CD4-positive, alpha-beta T cell treated with Interleukin-17A for 1 hour (primary cell): ENCODE measurements at places on chromosomes 4 and X.

- DNase-seq: no peak
These were observed 6.9 kb downstream of the ANXA10 start for GRCh38 chr4:168099195-168099594.

DNA sequence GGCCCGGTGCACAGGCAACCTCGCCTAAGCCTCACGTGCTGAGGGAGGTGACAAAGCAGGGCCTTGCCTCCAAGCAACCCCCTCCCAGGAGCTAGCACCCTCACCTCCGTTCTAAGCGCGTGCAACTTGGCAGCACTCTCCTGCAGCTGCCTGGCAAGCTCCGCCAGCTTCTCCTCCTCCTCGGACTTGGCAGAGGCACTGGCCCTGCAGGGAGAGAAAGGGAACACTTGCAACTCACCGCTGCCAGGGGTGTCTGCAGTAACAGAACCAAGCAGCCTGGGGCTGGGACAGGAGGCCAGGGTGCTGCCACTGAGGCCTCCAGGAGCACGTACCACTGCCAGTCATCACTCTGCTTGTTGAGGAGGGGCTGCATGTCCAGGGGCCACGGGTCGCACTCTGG, 10.3 kb upstream of the TREX2 start:
- no peak for DNase-seq

- peak; percentile 14 for DNase-seq
These were observed 121.3 kb downstream of the EGF start for GRCh38 chr4:110034026-110034393.

DNA sequence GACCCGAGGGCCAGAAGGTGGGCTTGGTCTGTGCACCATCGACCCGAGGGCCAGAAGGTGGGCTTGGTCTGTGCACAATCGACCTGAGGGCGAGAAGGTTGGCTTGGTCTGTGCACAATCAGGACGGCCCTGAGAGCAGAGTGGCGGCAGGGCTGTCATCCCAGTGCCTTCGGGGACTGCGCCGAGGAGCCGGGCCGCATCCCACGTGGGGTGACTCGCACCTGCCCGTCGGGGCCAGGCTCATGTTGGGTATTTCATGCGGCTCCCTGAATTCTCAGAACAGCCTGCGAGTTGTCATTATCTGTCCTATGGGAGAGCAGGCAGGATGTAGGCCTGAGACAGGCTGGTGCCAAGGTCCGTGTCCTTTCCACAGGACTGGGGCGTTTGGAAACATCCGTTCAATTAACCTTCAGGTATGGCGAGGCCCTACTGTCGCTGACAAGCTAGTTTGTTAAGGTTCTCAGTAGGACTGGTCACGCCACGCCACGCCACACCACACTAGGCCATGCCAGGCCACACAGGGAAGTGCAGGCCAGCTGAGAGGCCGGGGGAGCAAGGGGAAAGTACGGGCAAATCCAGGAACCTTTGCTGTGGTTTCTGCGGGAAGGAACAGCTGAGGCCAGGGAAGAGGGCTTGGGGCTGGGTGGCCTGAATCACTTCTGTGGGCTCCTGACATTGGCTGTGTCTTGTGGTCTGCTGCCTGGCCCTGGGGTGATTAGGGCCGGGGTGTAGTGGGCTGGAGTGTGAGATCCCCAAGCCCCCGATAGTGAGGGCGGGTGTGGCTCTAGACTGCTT, 182.9 kb downstream of the AFAP1 start:
- DNase-seq: no peak

- peak; percentile 20 for DNase-seq
These were observed 34.6 kb upstream of the TBC1D9 start for GRCh38 chr4:140790765-140791164.

DNA sequence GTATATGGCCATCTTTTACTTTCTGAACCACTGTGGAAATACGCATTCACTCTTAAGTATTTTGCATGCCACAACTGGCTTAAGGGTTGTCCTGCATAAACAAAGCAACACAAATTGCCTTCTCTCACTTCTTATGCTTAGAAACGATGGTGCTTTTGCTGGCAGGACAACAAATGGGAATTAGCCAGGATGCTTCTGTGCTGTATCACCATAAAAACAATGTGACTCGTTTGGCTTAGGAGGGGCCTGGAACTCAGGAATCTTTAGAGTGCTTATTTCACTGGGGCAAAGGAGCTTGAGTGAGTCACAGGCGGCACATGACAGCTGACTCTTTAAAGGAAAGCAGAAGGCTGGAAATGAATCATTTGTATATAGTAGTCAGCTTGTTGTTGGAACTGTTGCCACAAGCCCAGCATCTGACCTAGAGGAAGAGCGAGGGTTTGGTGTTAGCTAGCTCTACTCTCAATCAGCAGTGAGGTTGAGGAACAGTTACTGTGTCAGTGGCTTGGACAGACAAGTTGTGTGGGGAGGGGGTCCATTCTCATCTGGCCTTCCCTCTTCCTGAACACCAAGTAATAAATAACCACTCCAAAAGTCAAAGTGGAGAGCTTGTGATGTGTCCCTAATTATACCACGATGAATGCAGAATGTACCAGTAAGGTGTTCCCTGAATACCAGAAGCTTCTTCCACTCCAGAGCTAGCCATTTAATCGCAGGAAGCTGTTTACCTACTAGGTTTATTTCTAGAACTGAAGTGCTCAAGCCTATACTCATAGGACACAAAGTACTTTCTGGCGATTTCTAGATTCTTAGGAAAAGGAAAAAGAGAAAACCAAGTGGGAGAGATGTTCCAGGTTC, 293.1 kb downstream of the CAMK2D start:
- no peak for DNase-seq

DNA sequence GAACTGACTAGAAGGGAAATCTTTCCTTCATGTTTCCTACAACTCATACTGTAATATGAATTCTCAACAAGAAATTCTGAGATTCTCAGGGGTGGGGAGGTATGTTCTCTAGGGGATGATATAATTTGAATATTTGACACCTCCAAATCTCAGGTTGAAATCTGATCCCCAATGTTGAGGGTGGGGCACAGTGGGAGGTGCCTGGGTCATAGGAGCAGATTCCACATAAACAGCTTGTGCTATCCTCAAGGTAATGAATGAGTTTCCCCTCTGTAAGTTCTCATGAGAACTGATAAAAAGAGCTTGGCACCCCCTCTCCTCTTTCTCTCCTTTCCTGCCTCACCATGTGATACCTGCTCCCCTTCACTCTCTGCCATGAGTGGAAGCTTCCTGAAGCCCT, 21.5 kb downstream of the FBXW7 start:
- DNase-seq: no peak

GRCh38 chrX:111041018-111041462, 55.0 kb upstream of the PAK3 start:
- peak; percentile 53 for DNase-seq

- peak; percentile 54 for DNase-seq
These were observed 7.0 kb downstream of the AMMECR1 start for GRCh38 chrX:110310896-110311295.

- DNase-seq: no peak
These were observed 314.5 kb upstream of the RASGEF1B start for GRCh38 chr4:81786063-81786763.

GRCh38 chrX:142068365-142068764, 136.7 kb downstream of the MAGEC2 start:
- no peak for DNase-seq

- no peak for DNase-seq
These were observed 569 bp upstream of the FHL1 start for GRCh38 chrX:136146614-136147314.

DNA sequence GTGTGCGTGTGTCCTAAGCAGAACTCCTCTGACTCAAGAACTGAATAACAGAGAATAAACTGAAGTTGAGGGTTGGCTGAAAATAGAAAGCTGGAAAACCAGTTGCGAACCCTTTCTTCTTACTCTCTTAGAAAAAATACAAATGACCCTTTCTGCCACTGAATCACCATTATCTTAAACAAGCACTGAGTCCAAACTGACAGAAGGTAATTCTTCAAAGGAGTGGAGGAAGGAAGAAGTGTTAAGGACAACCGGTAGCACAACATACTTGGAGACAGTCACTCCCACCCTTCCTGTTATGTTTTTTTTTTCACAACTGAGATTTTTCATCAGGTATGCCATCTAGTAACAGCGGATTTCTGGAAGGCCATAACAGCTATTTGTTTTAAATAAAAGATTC, 38.1 kb downstream of the HELQ start:
- no peak for DNase-seq

DNA sequence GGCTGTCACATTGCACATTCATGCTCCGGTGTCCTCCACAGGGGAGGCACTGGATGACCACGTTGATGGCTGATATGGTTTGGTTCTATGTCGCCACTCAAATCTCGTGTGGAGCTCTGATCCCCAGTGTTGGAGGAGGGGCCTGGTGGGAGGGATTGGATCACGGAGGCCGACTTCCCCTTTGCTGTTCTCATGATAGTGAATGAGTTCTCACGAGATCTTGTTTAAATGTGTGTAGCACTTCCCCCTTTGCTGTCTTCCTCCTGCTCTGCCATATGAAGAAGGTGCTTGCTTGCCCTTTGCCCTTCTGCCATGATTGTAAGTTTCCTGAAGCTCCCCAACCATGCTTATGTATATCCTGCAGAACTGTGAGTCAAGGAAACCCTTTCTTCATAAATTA, 22.3 kb upstream of the NAT8L start:
- DNase-seq: no peak

GRCh38 chrX:32084757-32085156, 1012.9 kb upstream of the FTHL17 start:
- DNase-seq: no peak

DNA sequence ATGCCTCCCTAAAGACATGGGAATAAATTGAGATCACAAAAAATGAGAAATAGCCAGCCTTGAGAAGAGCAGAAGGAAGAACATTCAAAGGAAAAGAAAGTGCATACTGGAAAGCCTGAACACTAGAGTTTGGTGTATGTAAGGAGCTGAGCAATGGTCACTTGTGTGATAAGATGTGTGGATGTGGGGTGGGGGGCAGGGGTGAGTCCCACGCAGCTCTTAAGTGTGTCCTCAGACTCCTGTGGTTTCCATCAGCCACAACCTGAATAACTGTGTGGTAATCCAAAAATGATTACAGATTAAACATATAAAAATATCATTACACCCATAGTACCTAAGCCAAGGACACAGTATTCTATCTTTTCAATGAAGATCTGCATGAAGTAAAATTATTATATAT, 59.9 kb downstream of the ELOVL6 start:
- DNase-seq: no peak

DNA sequence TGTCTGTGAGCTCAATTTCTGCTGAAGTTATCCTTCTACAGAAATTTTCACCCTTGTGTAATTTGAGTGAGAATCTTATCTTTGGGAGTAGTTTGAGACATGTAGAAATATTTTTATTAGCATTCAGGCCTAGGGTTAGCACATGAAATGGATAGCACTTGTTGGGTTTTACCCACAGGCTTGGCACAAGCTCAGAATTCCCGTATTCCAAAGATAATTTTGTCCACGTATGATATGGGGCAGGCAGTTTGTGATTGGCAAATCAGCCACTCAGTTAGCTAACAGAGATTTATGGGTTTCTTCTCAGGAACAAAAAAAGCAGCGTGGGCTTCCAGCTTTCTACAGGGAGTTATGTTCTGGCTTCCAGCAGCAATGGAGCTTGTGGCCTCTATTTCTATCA, 117.9 kb upstream of the DCAF8L1 start:
- no peak for DNase-seq

GRCh38 chr4:2982012-2982411, 18.6 kb downstream of the GRK4 start:
- no peak for DNase-seq

- no peak for DNase-seq
These were observed 264.6 kb downstream of the SNCA start for GRCh38 chr4:89572224-89572858.

- no peak for DNase-seq
These were observed 6.7 kb downstream of the CC2D2A start for GRCh38 chr4:15476396-15476795.

DNA sequence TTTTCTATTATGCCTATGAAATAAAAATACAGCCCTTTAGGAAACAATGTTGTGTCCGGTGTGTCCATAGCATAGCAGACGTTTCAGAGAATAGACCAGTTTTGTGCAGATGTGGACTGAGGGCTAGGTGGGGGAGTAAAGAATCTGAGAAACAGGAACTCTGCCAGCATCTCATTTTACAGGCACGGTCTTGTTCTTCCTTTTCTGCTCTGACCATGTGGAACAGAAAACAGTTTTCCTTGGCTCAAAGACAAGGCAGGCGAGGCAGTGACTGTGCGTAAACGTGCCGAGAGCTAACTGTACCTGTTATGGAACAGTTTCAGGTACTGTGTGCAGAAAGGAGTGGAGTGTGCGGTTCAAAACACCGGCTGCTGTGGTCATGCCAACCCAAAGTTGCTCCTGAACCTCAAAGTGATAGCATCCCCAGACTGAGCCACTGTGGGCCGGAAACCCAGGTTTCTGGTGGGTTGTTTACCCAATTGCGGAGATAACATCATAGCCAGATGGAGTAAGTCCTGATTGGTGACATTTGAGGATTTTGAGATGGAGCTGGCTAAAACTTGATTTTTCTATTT, 20.2 kb downstream of the CNGA2 start:
- DNase-seq: no peak

DNA sequence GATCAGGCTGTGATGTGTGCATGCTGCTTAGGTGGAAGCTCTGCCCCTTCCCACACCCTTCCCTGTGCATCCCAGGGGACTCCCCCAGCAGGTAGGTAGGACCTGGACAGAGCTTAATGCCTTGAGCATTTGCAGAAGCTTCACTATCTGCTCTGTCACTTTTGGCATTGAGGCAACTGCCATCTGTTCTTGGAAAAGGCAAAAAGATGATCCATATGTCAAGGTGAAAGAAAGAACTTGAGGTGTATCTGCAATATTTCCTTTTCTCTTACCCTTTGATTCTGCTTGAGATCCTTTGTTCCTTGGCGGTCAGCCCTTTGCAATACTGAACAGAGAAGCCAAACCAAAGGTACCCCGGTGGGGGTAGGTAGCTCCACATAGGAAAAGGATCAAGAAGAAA, 37.1 kb upstream of the TBC1D9 start:
- no peak for DNase-seq

GRCh38 chr4:151314479-151314878, 10.9 kb downstream of the SH3D19 start:
- no peak for DNase-seq

- DNase-seq: no peak
These were observed 332.7 kb downstream of the MID1IP1 start for GRCh38 chrX:39133971-39134370.

DNA sequence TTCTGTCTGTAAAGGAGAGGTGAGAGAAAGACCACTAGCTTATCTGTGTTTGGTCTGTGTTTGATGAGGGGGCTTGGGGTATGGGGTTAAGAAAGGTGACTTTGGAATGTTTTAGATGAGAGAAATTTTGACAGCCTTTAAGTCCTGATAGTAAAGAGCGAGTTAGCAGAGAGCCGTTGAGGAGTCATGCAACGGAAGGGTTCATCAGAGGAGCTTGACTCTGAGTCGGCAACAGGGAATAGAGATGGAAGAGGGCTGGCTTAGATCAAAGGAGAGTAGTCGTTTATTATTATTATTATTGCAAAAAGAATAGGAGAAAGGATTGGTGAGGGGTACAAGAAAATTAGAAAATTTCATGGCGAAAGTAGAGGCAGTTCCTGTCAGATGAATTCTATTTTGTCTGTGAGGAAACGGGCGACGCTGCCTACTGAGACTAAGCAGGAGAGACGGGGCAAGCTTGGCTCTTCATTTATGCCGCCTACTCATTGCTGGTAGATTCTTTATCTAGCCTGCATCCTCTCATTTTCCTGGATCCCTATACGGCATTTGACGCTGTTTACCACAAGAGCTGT, 473 bp upstream of the VAMP7 start:
- no peak for DNase-seq
